Brain pericyte (primary cell): ENCODE measurements at places on chromosomes 2 and 18.

GRCh38 chr2:46066601-46067000 is 230.6 kb upstream of the EPAS1 start:
- no peak for DNase-seq

GRCh38 chr2:134636714-134637113 is 82.1 kb downstream of the TMEM163 start:
- DNase-seq, result no peak

- no peak for DNase-seq
Measured at GRCh38 chr2:113200736-113201490, 27.1 kb downstream of the PSD4 start.

GRCh38 chr2:162422894-162423293 is 79.0 kb downstream of the GCA start:
- no peak for DNase-seq

DNA sequence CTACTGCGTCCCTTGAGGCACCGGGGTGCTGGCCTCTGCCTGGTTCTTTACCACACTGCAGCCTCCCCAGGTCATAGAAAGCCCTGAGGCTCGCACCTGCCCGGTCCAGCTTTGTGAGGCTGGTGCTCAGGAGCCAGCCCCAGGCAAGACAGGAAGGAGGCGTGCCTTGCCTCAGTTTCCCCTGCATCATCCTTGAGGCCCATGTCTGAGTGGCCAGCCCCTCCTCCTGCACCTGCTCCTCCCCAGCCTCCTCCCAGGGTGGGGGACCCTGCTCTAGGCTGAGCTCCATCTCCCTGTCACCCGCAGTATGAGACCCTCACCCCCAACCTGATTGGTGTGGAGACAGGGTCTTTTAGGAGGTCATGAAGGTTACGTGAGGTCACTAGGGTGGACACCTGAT is 147.7 kb downstream of the ZNF516 start:
- DNase-seq, result no peak

DNA sequence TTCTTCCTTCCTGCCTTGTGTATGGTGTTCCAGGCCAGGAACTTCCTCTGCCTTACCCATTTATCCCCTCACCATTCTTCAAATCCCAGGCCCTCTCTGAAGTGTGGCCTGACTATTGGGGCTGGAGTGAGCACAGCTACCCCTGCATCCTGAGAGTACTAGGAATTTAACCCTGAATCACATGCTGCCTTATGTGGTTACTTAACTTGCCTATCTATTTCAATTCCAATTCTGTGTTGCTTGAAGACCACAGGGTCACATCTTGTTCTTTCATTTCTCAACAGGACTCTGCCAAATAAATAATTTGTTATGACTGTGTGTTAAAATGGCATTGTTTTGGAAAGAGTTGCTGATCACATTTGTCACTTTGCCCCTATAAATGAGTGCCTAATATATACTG is 108.6 kb downstream of the CERS6 start:
- DNase-seq, result no peak

DNA sequence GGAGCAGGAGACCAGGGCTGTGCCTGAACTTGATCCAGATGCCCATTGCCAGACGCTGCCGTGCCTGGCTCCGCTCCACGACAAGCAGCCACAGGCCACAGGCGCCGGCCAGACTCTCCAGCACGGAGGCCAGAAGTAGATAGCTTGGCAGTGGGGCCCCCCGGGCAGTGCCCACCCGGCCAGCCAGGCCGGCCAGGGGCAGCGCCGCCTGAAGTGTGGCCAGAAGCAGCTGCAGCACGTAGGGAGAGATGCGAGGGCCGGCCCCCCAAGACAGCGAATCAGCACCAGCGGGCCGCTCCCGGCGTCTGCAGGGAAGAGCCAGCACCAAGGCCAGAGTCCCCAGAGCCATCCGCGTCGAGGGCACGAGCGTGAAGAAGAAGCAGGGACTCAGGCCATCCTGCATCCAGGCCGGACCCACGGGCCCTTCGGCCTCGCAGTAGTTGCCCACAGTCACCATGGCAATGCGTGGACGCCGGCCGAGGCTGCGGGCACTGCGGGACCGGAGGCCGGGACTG is 484 bp downstream of the ABCB6 start:
- peak; percentile 68 for DNase-seq

- DNase-seq, result no peak
Measured at GRCh38 chr2:28002181-28002580, 111.7 kb downstream of the BABAM2 start.

- no peak for DNase-seq
Measured at GRCh38 chr2:206084870-206085741, 868 bp downstream of the INO80D start.

DNA sequence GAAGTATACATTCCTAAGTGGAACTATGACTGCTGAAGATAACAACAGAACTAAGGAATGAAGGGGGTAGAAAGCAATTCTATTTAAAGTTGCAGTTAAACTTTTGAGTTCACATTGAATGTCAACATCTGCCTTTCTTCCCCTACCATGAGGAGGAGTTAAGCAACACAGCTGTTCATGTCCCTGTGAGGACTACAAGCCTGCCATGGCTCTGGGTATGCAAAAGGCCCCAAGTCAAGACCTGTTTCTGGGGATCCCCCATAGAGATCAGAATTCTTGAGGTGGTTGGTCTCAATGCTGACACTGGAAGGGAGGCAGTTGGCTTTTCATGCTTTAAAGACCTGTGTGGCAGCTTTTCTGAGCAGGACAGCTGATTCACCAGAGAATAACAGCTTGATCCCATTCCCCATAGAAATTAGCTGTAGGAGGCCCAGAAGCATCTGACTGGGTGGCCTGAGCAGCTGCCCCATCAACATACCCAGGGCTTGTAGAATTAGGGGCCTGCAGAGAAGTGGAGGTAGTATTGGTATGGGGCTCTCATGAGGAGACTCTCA is 131.0 kb downstream of the SETBP1 start:
- no peak for DNase-seq

GRCh38 chr2:141348481-141348880 is 782.3 kb downstream of the LRP1B start:
- no peak for DNase-seq

GRCh38 chr18:35564795-35565453 is 16.6 kb upstream of the GALNT1 start:
- DNase-seq, result no peak

DNA sequence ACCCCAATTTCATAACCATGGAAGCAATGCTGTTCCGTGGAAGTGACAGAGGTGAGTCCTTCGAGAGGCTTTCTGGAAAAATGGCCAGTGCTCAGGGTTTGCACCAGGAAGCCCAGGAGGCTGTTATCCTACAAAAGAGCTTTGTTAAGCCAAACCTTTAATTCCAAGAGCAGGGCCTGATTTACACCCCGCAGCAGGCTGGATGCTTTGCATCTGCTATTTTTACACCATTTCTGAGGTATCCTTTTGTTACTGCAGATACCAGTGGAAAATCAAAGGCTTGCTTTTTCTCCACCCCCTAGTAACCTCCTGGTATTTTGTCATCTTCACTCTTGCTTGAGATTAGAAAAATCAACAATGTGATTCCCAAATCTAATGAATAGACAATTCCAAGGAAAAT is 380.6 kb downstream of the SOX11 start:
- no peak for DNase-seq

DNA sequence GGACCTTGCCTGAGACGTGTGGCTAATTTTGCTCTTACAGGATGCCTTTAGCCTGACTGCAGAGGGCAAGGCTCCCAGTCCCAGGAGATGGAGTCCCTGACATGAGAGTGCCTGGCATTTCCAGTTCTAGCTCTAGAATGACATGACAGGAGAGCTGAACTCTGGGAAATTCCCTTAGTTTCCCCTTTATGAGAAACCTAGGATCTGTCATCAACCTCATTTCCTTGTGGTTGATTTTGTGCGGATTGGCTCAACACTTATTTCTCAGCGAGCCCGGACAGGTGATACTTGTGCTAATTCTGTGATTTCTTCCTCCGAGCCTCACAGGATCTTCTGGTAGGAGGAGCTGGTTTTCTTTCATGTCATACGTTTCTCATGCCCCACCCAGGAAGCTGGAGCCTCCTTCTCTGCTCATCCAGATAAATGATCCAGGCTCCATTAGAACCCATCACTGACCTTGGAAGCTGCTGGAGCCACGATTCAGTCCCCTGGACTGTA is at the start of gene IL36G:
IL36G (plus strand) TSS at position 448 of the 498 bp plus-strand sequence. CDS start 633 bp downstream, outside the sequence.
- DNase-seq, result no peak

GRCh38 chr2:11559786-11560155 is 25.9 kb downstream of the GREB1 start:
- no peak for DNase-seq

GRCh38 chr2:106864051-106864450 is 21.9 kb downstream of the ST6GAL2 start:
- no peak for DNase-seq

DNA sequence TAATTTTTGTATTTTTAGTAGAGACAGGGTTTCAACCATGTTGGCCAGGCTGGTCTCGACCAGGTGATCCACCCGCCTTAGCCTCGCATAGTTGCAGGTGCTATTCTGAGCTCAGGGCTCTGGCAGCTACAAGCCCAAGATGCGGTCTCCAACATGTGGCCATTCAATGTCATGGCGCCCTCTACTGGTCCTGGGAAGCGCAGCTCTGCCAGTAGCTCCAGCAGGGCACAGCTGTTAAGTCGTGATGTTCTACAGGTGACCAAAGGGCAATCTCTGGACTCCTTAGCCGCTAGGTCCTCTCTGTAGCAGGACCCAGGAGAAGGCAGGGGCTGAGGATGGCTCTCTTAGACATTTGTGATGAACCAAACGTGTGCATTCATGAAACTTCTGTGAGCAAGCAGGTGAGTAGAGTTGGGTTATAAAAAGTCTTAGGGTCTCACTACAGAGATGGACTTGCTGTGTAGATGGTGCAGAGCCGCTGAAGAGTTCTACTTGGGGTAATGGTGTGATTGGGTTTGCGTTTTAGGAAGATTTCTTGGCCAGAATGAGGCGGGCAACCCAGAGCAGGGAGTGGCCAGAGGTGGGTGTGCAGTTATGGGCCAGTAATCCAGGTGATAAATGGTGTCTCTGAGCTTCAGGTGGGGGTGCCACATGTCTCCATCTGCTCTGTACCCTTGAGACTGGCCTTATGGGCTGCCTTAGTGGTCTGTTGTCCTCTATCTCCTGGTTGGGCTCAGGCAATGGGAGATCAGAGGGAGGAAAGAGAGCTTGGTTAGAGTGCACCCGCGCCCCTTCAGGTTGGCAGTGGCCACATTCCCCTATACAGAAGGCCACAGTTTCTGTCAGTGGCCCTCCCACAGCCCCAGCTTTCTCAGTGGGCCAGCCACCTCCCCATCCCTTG is 31.0 kb downstream of the IL37 start:
- DNase-seq, result peak; percentile 37

GRCh38 chr2:14475994-14476393 is 156.5 kb upstream of the LRATD1 start:
- no peak for DNase-seq

GRCh38 chr2:218957671-218958070 is 1.8 kb upstream of the CDK5R2 start:
- no peak for DNase-seq

DNA sequence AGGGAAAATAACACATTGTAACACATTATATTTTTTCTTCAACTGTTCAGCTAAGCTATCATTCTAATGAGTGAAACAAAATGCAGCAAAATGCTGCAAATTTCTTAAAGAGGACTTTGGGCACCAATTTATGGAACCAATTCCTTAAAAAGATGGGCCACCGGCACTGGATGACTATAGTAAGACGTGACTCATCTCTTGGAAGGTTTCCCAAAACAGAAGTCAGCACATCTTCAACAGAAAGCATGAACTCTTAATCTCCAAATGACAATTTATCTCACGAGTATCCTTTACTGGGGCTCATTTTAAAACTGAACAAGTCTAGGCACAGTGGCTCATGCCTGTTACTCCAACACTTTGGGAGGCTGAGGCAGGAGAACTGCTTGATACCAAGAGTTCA is 213.4 kb downstream of the CDH20 start:
- no peak for DNase-seq

DNA sequence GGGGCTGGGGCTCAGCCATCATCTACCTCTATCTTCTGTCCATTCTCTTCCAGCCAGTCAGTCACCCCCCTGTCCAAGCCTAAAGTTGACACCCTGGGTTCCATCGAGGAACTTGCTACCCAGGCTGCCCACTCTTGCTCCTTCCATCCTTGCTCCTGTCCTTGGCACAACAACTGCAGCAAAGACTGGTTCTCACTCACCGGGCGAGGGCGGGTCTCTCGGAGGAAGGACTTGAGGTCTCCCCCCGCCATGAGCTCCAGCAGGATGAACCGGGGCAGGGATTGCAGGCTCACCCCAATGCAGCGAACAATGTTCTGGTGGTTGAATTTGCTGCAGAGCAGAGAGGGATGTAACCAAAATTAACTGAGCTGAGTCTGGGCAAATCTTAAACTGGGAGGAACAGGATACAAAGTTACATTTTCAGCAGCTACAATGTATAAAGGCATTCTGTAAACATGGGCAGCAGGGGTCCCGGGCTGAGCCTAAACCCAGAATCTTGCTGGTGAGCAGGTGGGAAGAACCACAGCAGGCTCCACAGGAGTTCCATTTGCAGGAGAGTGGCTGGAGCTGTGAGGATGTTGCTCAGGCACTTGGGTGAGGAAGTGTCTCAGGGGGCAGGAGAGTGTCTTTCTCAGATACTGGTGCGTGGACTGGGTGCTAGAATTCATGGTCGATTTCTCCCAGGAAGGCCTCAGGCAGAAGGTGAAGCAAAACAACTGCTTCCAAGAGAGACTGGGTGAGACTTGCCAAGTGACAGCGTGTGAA is 105.5 kb downstream of the CLIP4 start:
- no peak for DNase-seq

DNA sequence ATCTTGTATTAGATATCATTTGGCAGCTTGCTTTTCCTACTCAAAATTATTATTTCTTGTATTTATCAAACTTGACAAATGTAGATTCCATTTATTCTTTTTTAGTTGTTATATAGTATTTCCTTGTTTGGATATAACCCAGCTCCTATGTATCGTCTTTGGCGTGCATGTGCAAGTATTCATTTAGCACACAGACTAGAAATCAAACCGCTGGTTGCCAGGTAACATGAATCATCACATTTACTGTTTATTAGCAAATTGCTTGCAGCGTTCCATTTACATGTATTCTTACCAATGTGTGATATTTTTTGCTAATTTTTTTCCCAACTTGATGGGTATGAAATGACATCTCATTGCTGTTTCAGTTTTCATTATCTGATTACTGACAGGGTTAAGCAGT is 2089.7 kb upstream of the CELF4 start:
- DNase-seq, result no peak

DNA sequence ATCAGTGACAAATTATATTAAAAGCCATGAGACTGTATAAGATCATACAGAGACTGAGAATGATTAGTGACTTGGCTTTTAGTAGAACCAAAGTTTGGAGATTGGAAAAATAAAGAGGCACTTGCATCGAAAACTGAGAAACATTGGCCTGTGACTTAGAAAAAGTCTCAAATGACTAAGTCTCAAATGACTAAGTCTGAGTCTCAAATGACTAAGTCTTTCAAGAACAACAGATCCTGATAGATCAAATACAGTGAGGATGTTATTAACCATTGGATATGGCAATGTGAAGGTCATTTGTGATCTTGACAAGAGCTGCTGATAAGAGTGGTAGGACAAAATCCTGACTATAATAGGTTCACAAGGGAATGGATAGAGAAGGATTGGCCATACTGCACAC is 135.5 kb upstream of the FANCL start:
- no peak for DNase-seq

DNA sequence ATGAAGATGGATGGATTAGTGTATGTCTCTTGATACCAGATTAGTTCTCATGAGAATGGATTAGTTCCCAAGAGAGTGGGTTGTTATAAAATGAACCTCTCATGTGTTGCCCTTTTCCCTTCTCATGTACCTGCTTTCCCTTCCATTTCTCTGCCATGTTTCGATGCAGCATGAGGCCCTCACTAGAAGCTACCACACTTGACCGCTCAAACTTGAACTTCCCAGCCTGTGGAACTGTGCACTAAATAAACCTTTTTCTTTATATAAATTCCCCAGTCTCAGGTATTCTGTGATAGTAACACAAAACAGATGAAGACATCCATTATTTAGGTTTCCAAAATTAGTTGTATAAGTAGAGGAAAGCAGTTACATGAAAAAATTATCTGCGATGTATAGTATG is 73.5 kb downstream of the BABAM2 start:
- no peak for DNase-seq
